ENCODE measurements at places on chromosomes 13 and 19.
A peak's percentile ranks its signal among the peaks of the same experiment; 100 is the strongest.

DNA sequence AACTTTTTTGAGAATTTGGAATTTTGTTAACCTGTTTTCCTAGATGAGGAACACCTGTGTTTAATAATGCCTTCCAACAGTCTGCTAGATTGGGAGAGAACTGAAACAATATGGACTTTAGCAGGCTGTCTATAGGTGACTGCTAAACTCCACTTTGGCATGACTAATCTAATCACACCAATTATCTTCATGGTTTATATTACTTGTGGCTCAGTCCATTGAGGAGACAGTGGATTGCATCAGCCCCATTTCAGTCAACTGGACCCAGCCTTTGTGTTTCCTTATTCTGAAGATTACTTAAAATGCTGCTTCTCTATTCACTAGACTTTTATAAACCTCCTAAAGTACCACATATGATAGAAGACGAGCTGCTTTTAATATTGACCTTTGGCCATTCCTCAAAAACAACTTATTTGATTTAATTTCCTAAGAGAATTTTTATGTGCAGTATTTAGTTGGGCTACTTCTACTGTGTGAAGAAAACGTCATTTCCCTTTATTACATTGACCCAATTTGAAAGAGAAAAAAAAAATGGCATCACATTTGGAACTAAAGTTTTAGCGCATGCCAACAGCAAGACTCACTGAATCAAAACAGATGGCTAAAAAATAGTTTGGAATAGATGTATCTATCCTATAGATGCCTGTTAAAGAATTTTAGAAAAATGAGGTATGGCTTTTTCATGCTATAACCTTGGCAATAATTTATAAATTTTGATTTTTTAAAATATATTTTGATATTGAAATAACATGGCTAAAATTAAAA is 295.8 kb downstream of the NDFIP2 start:
- DNase-seq = no peak

DNA sequence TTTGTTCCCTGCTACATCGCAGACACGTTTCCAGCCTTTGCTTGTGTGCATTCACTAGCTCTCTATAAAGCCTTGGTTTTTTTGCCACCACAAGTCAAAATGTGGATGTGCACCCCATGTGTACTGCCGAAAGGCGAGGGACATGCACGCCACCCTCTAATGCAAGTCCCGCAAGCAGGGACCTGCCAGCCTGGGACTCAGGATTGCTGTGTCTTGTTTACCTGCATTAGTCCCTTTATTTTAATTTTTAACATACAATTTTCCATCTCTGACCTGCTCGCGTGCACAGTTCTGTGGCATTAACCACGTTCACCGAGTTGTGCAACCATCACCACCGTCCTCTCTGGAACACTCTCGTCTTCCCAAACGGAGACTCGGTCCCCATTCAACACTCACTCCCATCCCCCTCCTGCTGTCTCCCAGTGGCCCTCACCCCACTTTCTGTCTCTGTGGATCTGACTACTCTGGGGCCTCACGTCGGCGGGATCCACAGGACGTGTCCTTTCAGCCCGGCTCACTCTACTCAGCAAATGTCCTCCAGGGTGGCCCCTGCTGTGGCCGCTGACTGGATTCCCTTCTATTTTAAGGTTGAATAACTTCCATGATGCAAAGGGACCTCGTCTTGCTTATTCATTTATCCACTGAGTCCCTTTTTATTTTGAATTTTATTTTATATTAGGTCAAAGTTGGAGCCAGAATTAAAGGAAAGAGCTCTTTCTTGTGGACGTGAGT is 58.4 kb downstream of the RASA3 start:
- DNase-seq = no peak

DNA sequence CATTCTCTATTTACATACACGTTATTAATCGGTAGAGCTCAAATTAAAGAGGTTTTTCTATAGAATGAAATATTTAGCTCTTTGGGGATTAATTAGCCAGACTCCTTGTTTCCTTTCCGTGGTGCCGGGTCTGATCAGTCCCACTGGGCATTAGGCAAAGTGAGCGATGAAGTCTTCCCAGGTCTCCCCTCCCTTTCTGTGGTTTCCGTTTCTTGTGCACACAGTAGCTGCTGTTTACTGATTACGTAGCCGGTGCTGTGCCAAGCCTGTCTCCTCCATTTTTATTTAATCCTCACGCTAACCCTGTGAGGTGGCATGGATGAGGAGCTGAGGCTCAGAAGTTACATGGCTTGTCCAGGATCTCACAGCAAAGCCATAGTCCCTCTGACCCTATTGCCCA is 9.0 kb downstream of the SLC25A15 start:
- no peak for DNase-seq

GRCh38 chr19:33208904-33209849 is 15.0 kb downstream of the LRP3 start:
- no peak for DNase-seq

DNA sequence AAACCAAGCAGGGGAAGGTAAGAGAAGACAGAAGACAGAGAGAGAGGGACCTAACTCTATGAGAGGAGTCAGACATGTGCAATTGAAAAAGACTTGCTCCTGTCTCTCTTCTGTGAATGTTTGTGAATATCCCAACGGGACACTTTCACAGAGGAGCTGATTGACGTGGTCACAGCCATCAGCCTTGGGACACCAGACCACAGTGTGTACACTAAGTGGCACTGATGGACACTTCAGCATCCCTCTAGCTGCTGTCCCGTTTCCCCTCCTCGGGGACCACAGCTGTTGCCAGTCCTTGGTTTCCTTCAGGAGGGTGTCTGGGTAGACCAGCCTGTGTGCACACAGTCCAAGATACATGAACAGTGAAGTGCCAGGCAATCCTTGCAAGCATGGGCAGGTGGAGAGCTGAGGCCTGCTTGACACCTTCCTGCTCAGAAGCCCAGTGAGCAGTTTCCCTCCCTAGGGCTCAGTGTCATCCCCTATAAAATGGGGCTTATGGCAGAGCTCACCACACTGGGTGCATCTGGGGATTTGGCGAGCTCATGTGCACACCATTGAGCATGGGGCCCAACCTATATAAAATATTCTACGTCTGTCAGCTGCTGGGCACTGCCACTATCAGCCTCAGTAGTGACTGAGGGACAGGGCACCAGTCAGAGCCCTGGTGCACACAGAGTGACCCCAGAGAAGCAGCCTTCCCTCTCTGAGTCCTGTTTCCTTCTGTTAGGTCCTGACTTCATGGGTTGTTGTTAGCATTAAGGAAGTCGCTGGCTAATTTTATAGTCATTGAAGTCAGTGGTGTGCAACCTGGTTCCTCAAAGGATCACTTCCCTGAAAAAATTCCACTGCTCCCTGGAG is 4.3 kb upstream of the USF2 start:
- peak; percentile 80 for DNase-seq

- no peak for DNase-seq
Observed at GRCh38 chr19:32914879-32915660, 45.5 kb upstream of the SLC7A9 start.

DNA sequence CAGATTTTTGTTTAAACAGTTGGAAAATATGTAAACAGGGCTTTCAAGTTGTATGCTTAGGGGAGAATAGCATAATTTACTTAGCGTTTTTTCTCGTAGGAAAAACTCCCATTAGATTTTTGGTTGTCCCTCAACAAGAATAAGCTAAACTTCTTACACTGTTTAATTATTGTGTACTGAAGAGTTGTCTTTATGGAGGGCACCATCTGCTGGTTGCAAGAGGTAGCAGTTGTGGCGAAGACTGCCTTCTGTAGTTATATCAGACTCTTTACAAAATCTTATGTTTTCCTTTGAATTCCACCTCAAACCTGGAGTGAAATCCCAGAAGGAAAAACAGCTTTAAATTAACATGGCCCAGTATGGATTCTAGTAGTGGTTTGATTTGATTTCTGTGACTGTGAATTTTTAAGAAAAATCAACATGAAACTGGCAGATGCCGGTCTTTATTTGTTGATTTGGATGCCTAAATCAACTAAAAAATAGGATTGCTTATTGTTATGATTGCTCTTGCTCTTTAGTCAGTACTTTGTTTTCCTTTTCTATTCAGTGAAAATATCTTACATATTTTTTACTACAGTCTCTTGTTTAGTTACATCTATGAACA is 53.4 kb downstream of the PDS5B start:
- DNase-seq = peak; percentile 60

DNA sequence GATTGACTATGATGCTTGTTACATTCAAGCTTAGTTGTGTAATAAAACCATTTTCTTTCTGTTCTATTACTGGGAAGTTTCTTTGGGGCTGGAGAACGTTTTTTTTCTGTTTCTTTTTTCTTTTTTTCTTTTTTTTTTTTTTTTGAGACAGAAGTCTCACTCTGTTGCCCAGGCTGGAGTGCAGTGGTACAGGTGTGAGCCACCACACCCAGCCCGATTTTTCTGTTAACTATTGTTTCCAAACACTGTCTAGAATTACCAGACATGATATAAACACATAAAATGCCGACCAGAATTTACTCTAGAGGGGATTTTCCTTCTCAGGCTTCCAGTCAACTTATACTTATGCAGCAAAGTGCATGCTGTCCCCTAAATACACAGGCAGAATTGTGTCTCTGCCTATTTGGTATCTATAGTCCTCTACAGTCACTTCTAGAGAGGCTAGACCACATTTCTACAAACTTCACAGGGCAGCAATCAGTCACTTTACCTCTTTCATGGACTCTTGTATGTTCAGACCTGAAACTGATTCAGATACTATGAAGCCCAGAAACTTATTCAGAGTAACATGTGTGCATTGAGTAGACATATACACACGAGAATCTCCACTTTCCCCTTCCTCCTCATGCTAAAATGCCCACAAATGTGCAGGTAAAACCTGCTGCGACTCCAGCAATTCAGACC is 121.2 kb downstream of the ZNF737 start:
- DNase-seq = no peak

DNA sequence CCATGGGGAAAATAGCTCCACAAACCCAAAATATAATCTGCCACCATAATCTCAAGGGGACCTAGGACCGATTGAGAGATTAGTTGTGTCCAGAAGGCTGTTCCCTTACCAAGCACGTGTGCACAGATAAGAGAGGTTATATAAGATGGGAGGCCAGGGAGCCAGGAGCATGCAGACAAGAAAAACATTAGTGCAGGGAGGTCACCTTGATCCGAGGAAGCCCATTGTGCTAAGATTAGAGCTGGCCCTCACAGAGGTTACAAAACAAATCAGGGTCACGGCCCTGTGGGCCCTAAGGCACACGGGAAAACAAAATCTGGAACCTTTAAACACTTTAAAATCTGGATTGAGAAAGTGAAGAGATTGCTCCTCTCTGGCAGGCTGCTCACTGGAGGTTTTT is 37.7 kb downstream of the RGCC start:
- DNase-seq = no peak

DNA sequence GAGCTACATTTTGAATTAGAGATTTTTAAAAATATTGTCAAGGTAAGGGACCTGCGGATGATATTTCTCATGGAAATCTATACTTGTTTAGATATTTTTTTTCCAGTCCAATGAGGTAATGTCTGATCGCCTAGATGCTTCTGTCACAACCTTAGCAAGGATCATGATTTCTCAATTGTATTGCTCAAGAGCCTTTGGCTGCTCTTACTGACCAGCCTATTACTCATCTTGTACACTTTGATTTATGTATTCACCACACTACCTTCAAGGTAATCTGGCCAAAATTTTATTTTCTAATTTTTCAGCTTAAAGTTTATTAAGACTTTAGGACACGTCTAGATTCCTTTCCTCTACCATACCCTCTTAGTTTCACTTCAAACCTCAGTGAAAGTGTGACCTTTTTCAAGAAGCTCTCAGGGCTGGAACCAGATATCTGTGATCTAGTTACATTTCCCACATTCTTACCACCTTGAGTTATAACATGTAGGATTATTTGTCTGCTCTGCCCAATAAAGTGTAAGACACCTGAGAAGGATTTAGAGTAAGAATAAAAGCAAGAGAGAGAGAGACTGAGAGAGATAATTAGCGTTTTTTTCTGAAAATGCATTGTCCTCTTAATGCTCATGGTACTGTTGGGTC is 197.1 kb downstream of the ITGBL1 start:
- DNase-seq = peak; percentile 78

- DNase-seq = no peak
Observed at GRCh38 chr13:77460195-77460594, 75.3 kb upstream of the SCEL start.

DNA sequence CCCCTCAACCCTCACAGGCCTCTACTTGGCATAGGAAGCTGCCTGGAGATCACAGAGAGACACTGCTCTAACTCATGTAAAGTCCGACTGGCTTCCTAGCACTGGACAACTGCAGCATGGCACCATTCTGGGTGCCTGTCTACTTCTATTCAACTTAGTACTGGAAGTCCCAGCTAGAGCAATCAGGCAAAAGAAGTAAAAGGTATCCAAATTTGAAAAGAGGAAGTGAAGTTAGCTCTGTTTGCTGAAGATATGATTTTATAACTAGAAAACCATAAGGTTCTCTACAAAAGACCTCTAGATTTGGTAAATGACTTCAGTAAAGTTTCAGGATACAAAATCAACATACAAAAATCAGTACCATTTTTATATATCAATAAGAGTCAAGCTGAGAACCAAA is 1017.6 kb downstream of the PCDH9 start:
- no peak for DNase-seq

DNA sequence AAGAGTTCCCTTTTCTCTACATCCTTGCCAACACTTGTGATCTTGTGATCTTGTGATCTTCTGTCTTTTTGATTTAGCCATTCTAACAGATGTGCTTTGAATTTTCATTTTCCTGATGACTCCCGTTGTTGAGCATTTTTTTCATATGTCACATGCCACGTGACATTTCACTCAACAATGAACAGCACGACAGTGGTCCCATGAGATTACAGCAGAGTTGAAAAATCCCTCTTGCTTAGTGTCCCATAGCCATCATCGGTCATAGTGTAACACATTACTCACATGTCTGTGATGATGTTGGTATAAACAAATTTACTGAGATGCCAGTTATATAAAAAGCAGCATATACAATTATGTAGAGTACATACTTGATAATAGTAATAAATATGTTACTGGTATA is 256.1 kb upstream of the OBI1 start:
- no peak for DNase-seq

GRCh38 chr13:112069845-112070251 is 2.9 kb downstream of the SOX1 start:
- DNase-seq = no peak
